Nasal cavity respiratory epithelium epithelial cell of viscerocranial mucosa (primary cell): ENCODE measurements at places on chromosomes 5 and 9. TPM values are rescaled to one million over a fixed set of nuclear protein-coding genes. Genes with fewer than 3 reads are reported as not detected.

FLT4 gene
- total RNA-seq, result under 0.01 TPM in 1 of 2 replicates, not detected in the other

KIAA0825 gene
- 1.0 and 3.4 TPM in 2 replicates for total RNA-seq

TXNDC8 gene
- not detected in 2 replicates for total RNA-seq

OTP gene
- total RNA-seq, result not detected in 2 replicates

ADAMTS13 gene
- total RNA-seq, result 1.4 and 3.8 TPM in 2 replicates

FYB1 gene
- 0.34 and 16.9 TPM in 2 replicates for total RNA-seq

TMOD1 gene
- total RNA-seq, result not detected in 2 replicates

EFNA5 gene
- 6.8 and 18.7 TPM in 2 replicates for total RNA-seq

ASPN gene
- total RNA-seq, result under 0.01 TPM in 1 of 2 replicates, not detected in the other

DRD1 gene
- total RNA-seq, result not detected in 2 replicates

PCDHB13 gene
- under 0.01 and 0.64 TPM in 2 replicates for total RNA-seq

GPSM1 gene
- total RNA-seq, result 9.9 and 13.8 TPM in 2 replicates
